Calu3 (cell line): ENCODE measurements at places on chromosomes 2 and 18.

GRCh38 chr18:28652654-28653053 lies 475.7 kb upstream of the CDH2 start:
- DNase-seq: no peak

- no peak for DNase-seq
These were observed 20.8 kb downstream of the TNS1 start for GRCh38 chr2:217981971-217982370.

DNA sequence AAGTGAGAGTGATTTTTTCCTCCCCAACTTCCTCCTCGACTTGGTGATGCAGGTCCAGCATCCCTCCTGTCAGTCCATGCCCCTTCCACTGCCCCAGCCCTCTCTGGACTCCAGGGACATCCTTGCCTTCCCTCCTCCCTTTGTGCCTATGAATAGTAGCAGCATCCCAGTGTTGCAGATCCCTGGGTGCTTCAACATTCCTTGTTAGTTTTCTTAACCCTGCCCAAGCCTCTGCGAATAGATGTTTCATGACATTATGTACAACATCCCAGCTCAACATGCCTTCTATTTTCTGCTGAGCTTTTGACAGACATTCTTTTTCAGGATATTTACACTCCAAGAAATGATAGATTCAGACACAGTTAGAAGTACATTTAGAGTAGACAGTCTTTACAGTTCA lies 35.3 kb upstream of the CCDC150 start:
- no peak for DNase-seq

GRCh38 chr18:3872641-3873040 lies 422.7 kb downstream of the TGIF1 start:
- no peak for DNase-seq

DNA sequence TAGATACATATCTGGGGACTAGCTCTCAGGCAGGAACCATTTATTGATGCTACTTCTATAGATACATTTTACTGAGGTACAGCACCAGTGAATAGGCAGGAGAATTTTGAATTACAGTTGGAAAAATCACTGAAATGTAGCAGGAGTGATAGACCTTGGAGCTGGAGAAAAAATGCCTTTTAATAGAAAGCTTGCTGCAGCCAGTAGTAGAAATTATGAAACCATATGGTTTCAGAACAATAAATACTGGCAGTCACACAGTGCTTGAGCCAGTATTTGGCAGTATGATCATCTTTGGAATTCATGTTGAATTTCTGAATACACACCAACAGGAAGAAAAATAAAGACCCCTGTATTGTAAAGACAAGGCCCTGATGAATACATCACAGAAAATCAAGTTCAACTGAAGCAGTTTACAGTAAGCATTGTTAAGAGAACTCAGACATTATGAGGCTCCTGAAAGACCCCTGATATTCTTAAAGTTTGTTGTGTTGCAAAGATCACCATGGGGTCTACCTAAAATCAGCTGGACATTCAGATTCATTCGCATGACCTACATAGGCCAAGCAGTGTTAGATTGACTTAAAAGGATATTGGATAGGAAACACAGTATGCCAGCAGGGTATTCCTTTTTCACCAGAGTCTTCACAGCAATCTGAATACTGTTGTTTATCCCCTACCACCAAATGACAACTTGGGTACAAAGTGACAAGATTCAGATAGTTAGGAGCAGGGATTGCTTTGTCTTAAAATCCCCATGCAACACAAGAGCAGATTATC lies 139.0 kb downstream of the EHBP1 start:
- DNase-seq: no peak

DNA sequence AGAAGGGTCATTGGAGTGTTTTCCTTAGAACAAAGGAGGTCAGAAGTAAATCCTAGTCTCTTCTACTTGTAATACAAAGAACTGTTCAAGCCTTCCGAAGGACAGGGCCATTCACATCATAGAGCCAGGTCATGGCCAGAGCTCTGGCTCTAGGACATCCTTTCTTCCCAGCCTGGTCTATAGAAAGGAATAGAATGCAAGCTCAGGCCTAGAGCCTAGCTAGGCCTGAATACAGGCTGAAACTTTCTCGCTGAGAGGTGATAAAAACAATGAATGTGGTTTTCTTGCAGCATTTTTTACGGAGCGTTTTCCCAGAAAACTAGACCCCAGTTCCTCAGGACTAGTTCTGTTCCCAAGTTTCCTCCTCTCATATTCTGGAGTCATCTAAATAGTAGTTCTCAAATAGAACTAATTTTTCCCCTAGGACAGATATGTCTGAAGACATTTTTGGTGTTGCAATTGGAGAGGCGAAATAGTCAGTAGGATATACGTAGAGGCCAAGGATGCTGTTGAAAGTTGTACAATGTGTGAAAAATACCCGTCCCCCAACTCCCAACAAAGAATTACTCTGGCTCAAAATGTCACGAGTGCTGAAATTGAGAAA lies 6.8 kb downstream of the UGT1A6 start:
- DNase-seq: no peak

DNA sequence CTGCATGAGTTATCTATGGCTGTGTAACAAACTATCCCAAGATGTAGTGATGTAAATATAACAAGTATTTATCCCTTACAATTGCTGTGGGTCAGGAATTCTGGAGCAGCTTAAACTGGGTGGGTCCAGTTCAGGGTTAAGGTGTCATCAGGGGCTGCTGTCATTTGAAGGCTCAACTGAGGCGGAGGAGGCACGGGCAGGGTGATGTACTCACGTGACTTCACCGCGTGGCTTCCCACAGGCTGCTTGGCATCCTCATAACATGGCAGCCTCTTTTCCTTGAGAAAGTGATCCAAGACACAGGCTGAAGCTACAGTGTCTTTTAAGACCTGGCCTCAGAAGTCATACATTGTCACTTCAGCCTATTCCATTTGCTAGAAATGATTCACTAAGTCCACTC lies 125.8 kb downstream of the PTGR3 start:
- DNase-seq: no peak

DNA sequence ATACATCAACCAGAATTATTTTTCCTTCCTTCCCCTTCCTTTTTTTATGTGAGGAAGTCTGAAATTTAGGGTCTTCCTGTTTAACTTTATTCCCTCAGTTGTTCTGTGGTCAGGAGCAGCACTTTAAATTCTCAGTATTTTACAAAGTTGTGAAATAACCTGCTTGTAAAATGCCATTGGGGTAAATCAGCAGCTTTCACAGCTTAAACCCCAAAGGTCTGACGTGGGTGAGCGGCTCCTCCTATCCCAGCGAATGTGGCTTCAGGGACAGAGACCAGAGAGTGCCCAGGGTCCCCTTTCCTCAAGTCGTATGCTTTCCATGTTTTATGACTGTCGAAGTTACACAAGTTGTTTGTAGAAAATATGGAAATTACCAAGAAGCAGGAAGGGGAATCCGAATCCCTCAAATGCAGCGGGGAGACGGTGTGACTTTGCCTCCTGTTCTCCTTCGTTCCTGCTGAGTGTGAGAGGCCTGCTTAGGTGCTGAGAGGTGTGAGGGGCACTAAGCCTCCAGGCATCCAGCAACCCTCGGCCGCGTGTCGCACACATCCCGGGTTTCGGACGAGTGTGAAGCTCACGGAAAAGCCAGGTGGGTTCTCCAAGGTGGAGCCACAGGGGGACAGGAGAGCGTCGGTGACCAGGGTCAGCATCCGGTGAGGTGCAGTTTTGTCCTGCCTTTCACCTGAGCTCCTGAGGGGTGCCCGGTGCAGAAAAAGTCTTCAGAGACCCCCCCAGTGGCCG lies 10.8 kb upstream of the KCNG2 start:
- no peak for DNase-seq

GRCh38 chr2:169397697-169398096 lies 35.4 kb upstream of the LRP2 start:
- no peak for DNase-seq

- DNase-seq: no peak
These were observed 28.5 kb downstream of the GPC1 start for GRCh38 chr2:240463866-240464481.

DNA sequence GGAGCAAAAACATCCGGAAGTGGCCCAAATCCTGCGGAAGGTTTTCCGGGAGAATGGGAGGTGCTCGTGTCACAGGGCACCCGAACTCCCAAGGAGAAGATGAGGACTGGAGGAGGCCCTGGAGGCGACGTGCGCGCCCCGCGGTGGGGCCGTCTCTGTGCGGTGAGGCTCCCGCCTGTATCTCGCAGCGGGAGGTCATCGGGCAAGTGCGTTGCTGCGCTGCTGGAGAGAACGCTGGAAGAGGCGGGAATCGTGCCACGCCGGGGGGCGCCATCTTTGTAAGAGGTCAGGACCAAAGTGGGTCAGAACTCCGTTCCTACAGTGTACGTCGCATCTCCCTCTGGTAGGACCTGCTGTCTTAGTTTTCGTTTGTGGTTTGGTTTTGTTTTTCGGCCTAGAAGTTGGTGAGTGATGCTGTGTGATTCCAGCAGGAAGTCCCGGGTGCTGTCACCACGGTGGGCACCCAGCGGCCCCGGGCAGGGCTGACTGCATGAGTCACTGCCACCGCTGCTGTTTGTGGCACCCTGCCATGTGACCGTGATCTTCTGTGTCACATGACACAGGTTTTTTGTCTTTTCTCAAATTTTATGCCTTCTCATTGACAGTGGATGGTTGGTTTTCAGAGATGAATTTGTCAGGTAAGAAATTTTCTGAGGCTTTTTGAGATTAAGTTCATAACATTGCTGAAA lies 21.5 kb upstream of the ATP9B start:
- DNase-seq: peak; percentile 6

DNA sequence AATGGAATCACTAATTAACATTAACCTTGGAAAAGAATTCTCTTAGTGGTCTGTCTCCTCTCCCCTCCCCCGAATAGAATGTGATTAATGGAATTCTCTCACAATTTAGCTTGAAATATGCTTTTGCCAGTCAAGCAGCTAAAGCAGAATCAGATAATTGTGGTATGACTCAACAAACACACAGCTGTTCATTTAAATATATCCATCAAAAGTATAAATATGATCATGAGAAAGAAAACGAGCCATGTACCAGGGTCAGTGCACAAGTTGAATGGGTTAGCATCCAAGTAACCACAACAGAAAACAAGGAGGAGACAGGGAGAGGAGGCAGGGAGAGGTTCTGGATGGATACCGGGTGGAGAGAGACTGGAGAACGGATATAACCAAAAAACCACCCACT lies 66.9 kb downstream of the ACVR1 start:
- DNase-seq: no peak

DNA sequence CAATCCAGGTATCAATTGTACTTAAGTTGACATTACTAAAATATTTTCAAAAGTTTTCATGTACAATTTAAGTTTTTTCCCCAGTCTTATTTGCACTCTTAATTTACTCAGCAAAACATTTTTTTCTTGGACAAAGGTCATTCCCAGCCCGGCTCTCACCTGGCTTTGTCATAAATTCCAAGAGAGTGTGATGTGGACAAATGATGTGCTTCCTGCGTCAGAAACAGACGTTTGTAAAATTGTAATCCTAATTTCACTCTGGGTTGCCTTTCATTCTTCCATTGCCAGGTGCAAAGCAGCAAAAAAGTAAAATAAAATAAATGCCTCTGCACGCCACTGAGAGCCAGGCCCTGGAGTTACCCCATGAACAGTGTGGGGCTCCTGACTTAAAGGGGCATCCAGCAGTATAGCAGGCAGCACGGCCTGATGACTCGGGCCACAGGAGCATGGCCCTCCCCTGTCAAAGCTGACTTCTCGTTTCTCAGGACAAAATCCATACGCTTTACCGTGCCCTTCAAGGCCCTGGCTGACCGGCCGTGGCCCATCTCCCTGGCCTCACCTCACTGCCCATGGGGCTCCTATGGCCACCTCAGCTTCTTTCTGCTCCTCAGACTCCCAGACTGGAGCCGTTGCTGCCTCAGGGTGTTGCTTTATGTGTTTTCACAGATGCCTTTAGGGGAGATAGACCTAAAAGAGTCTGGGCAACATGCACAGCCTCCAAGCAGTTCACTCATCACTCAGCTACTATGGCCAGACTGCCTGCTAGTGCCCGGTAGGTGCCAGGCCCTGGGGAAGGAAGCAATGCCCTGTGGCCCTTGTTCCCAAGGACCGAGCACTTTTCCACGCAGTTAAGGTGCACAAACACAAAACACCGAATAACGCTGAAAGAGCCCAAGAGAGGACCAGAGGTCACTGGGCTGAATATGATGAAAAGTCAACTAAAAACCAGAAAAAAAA lies 7.6 kb upstream of the TMEM185B start:
- no peak for DNase-seq

- no peak for DNase-seq
These were observed 33.4 kb downstream of the GAREM1 start for GRCh38 chr18:32437100-32437834.

- peak; percentile 40 for DNase-seq
These were observed 36.3 kb downstream of the YWHAQ start for GRCh38 chr2:9594366-9595054.

DNA sequence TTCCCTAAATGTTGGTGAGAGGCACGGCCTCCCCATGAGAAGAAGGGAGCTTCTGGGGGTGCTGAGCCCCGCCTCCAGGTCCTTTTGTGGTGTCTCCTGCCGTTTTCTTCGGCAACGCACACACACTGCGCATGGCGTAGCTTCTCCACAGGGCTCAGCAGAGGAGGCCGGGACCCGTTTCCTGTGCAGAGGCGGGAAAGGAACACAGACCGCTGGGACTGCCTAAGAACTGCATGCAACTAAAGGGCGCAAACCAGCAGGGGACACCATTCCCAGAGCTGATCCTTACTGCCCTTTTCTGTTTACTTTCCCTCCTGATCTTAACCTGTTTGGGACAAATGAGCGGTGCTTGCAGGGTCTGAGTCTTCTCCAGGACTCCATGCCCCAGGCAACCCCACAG lies 90.3 kb upstream of the CAPN13 start:
- no peak for DNase-seq

DNA sequence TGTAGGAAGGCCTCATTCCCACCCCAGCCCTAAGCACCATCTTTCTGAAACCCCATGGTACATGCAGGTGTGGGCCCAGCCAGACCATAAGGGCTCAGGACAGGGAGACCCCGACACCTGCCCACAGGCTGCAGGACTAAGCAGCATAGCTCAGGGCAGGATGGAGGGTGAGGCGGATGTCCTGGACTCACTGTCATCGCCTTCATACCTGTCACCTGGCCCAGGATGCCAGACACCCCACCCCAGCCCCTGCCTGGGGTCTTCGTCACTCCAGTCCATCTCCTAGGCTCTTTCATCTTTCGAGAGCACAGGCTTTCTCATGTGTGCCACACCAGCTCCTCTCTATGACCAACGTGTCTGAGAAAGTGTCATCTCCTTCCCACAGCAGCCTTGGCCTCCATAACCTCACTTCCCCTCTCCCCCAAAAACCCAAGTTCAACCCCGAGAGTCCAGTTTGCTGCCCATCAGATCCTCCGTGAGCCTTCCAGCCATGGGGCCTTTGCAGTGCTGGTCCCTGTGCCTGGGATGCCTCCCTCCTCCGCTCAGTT lies 71.5 kb downstream of the EMX1 start:
- DNase-seq: no peak
